Lung (tissue), 17 donors: ENCODE measurements at places on chromosomes 2 and 18. TPM values are rescaled to one million over a fixed set of nuclear protein-coding genes. Genes with fewer than 3 reads are reported as not detected.
A peak's percentile ranks its signal among the peaks of the same experiment; 100 is the strongest.

DNA sequence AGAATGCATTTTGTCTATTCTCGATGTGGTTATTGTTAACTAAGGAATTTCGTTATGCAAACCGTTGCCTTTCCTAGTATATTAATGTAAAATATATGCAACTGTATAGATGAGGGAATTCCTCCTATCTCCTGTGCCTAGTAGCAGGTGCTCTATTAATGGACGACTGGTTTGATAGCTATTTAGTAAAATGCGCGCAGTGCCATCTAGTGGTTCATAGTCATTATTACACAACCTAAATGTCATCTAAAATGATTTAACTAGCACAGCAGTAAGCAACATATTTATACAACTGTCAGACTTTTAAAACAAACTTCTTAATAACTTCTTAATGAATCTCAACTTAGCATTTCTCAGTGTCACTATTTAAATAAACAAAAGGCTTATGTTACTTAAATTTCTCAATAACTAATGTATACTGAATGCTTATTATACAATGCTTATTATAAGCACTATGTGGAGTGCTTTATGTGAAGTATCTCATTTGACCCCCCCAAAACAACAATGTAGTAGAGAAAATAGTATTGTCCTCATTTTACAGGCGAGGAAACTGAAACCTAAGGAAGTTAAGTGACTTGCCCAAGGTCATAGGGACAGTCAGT, 77.9 kb downstream of the DTNA start:
- no peaks in the 10 kb centered on the region for H3K36me3 ChIP-seq
- no peak overlapping the region for H3K4me3 ChIP-seq
- no peaks in the 10 kb centered on the region for H3K27me3 ChIP-seq
- H3K27ac ChIP-seq = no peak overlapping the region

GRCh38 chr18:13382366-13382953, 163.9 kb downstream of the LDLRAD4 start:
- H3K27me3 ChIP-seq = no peaks in the 10 kb centered on the region
- DNase-seq = peak; percentile 83
- H3K36me3 ChIP-seq = no peaks in the 10 kb centered on the region
- no peak overlapping the region for H3K4me3 ChIP-seq
- peaks cover 18% of the 10 kb centered on the region for H3K4me1 ChIP-seq

DNA sequence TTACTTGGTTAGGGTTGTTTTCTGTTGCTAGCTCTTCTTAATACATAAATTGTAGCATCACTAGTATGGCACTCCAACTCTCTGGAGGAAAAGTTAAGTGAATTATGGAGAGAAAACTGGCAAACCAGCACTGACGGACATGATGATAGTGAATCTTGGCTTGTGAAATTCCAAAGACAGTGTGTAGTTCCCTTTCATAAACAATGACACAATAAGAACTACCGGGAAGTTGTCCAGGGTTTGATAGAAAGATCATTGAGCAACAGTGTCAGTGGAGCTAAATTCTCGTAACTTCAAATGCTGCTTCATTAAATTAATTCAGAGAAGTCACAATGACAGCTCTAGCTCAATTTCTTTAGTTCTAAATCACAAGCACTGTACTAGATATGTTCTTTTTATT, 66.5 kb downstream of the RIT2 start:
- H3K4me3 ChIP-seq = no peak overlapping the region
- H3K27ac ChIP-seq = no peak overlapping the region
- H3K36me3 ChIP-seq = no peaks in the 10 kb centered on the region
- DNase-seq = peak; percentile 13
- no peaks in the 10 kb centered on the region for H3K4me1 ChIP-seq
- H3K27me3 ChIP-seq = no peaks in the 10 kb centered on the region

DNA sequence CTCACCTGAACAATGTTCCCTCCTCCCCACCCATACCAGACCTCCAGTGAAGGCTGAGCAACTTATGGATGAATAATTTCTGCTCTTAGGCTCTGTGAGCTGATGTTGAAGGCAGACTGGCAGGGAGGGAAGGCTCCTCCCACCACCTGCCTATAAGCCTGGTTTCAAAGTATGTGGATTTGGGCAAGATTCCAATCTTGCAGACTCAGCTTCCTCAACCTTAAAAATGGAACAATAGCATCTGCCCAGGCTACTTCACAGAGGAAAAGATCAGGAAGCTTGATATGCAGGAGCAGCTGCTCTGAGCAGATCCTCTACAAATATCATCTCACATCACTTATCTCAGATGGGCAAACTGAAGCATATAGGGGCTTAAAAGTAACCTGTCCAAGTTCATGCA, 112.2 kb downstream of the ZFP36L2 start:
- H3K27ac ChIP-seq = no peak overlapping the region
- peaks cover 2% of the 10 kb centered on the region for H3K4me1 ChIP-seq
- H3K36me3 ChIP-seq = no peaks in the 10 kb centered on the region
- no peak for DNase-seq
- no peaks in the 10 kb centered on the region for H3K27me3 ChIP-seq
- no peak overlapping the region for H3K4me3 ChIP-seq

DNA sequence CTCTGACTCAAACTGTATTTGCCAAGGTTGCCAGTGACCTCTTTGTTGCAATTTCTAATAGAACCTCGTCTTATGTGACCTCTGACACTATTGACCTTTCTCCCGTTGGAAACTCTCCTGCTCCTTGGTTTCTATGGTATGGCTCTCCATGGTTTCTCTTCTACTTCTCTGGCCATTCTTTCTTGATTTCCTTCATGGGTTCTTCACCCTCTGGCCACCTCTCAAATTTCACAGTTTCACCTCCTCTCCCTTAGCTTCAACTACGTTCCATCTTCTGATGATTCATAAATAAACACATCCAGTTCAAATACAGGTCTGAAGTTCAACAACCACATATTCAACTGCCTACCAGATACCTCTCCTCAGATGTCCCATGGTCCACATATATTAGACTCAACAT, 109.5 kb downstream of the CACNB4 start:
- H3K4me1 ChIP-seq = no peaks in the 10 kb centered on the region
- H3K27me3 ChIP-seq = no peaks in the 10 kb centered on the region
- H3K4me3 ChIP-seq = no peak overlapping the region
- H3K36me3 ChIP-seq = no peaks in the 10 kb centered on the region
- DNase-seq = no peak

- DNase-seq = no peak
- peaks cover 13% of the 10 kb centered on the region for H3K36me3 ChIP-seq
- peaks cover 40% of the 10 kb centered on the region for H3K4me1 ChIP-seq
- no peak overlapping the region for H3K4me3 ChIP-seq
- H3K27me3 ChIP-seq = no peaks in the 10 kb centered on the region
- peak overlapping the region; percentile 66 for H3K27ac ChIP-seq
Measured at GRCh38 chr2:25275575-25275965, 66.2 kb downstream of the DNMT3A start.

DNA sequence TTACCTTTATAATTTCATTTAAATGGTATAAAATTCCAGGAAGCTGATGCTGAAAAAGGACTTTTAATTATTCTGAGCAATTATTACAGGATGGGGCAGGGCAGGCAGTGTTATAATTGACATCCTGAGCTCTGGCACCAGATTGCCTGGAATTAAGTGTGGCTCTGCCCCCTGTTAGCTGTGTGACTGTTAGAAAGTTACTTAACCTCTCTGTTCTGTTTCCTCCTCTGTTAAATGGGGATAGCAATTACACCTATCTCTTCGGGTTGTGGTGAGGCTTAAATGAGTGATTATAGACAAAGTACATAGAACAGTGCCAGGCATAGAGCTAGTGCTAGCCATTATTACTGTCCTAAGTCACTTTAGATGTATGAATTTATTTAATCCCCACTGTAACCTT, 327.3 kb downstream of the SMAD2 start:
- H3K4me1 ChIP-seq = no peaks in the 10 kb centered on the region
- no peaks in the 10 kb centered on the region for H3K27me3 ChIP-seq
- H3K27ac ChIP-seq = no peak overlapping the region

GRCh38 chr2:3079466-3079865, 298.2 kb downstream of the EIPR1 start:
- no peak overlapping the region for H3K27ac ChIP-seq
- no peaks in the 10 kb centered on the region for H3K36me3 ChIP-seq
- no peaks in the 10 kb centered on the region for H3K4me1 ChIP-seq
- H3K27me3 ChIP-seq = no peaks in the 10 kb centered on the region
- no peak for DNase-seq
- no peak overlapping the region for H3K4me3 ChIP-seq

DNA sequence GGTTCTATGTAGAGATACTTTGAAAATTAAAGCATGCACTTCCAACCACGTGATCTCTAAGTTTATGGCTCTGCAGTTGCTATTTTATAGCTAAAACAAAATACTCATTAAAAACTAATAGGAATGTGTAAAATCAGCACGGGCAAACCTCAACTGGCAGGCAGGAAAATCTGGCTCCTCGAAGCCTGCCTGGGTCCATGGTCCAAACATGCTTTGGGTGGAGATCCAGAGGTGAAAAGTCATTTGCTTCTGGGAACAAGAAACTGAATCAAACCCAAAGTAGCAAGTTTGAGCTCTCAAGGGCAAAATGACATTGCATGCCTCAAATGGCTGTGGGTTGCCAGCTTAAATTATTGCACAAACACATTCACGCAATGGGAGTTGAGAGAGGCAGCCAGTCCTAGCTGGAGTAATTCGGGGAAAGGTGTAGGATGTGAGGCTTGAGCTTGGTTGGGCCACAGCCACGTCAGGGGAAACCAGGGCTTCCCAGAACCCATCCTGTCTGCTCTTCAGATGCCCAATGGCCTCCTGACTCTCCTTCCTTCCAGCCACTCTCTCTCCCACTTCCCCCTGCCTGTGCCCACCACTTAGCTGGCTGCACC, 75.2 kb upstream of the LCLAT1 start:
- no peak overlapping the region for H3K4me3 ChIP-seq
- no peak overlapping the region for H3K27ac ChIP-seq
- no peak for DNase-seq
- no peaks in the 10 kb centered on the region for H3K27me3 ChIP-seq

DNA sequence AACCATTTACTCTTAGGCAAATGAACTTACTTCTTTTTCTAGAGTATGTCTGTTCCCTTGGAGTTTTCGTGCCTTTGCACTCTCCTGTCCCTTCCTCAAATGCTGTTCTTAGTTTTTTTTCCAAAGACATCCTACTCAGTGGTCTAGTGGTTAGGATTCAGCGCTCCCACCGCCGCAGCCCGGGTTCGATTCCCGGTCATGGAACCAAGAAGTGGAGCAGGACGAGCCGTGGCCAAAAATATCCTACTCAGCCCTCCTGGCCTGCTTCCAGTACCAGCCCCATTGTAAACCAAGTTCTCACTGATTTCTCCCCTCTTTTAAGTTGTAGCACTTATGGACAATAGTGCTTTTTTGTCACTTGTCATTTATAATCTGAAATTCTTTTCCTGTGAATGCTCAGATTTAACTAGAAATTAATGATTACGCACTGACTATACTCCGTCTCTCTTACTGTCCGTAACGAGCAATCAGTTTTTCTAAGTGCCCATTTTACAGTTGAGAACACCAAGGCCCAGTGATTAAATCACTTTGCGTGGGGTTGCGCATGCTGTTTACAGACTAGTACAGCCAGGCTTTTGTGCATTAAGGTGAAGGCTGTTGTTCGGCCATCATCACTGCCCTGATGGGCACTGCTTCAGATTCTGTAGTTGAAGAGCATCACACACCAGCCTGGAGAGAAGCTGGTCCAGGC, 17.9 kb downstream of the GREB1 start:
- H3K27ac ChIP-seq = no peak overlapping the region
- H3K36me3 ChIP-seq = no peaks in the 10 kb centered on the region
- H3K27me3 ChIP-seq = no peaks in the 10 kb centered on the region
- DNase-seq = no peak
- no peak overlapping the region for H3K4me3 ChIP-seq
- H3K4me1 ChIP-seq = no peaks in the 10 kb centered on the region

- no peak overlapping the region for H3K27ac ChIP-seq
- no peak for DNase-seq
- no peaks in the 10 kb centered on the region for H3K27me3 ChIP-seq
- peaks cover 20% of the 10 kb centered on the region for H3K4me1 ChIP-seq
- H3K36me3 ChIP-seq = no peaks in the 10 kb centered on the region
- H3K4me3 ChIP-seq = no peak overlapping the region
Measured at GRCh38 chr2:202064881-202065230, 8.2 kb upstream of the KIAA2012 start.

DNA sequence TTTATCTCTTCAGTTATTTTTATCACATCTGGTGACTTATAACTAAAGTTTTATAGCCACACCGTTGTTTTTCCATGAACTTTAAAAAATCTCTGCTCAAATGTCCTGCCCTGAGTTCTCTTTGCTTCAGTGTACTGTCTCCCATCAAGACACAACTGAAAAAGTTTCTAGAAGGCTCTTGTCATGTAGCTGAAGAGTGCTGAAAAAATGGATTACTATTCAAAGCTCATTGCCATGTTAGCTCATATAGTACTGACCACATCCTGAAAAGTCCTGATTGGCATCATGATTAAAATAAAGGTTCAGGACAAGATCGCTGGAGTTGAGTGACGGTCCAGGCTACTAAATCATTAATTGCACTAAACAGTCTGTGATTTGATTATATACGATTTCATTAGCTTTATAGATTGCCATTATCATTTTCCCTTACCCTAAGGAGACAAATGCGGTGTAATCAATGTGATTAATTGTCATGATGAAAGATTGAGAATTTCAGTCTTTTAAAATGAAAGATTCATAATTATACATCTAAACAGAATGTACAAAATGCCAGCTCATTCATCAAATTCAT, 62.2 kb downstream of the MFSD6 start:
- peaks cover 20% of the 10 kb centered on the region for H3K4me1 ChIP-seq
- no peak overlapping the region for H3K4me3 ChIP-seq
- DNase-seq = no peak
- no peaks in the 10 kb centered on the region for H3K27me3 ChIP-seq

DNA sequence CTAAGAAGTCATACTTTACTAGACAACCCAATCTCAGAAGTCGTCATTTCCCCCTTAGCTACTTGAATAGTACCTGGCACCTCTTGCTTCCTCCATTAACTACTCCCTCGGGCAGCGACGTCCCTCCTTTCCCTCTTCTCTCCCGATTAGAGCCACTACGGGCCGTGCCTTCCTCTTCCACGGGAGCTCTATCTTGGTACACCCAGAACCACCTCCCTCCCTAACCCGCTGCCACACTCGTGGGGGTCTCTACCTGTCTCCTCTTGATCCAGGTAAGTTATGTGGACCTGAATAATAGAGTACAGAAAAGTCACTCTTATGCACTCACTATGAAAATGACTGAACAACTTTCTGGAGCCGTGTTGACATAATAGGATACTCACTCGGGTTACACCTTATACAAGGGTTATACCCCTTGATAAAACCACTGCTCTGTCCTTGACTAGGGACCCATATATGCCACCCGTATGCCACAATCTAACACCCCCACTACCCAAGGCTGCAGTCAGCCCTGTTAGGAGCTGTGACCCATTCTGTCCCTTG, 595 bp upstream of the HDHD2 start:
- peak overlapping the region; percentile 95 for H3K27ac ChIP-seq
- no peaks in the 10 kb centered on the region for H3K27me3 ChIP-seq
- peaks cover 4% of the 10 kb centered on the region for H3K4me1 ChIP-seq
- H3K4me3 ChIP-seq = peak overlapping the region; percentile 50

GRCh38 chr2:169676357-169676756, 17.8 kb downstream of the CFAP210 start:
- no peak overlapping the region for H3K4me3 ChIP-seq
- no peak for DNase-seq
- H3K36me3 ChIP-seq = no peaks in the 10 kb centered on the region
- no peaks in the 10 kb centered on the region for H3K4me1 ChIP-seq
- no peak overlapping the region for H3K27ac ChIP-seq
- H3K27me3 ChIP-seq = no peaks in the 10 kb centered on the region

The FAM237A gene
- not detected for total RNA-seq

The SP9 gene
- total RNA-seq = not detected

The APOB gene
- 1.7 TPM for total RNA-seq

The RBM44 gene
- total RNA-seq = 0.80 TPM

The C2orf80 gene
- 0.25 TPM for total RNA-seq

The DARS1 gene
- 77.9 TPM for total RNA-seq

The EFR3B gene
- total RNA-seq = 5.6 TPM

The CRYBA2 gene
- total RNA-seq = not detected

The KANSL1L gene
- 25.9 TPM for total RNA-seq

The MAB21L4 gene
- 2.9 TPM for total RNA-seq

The NYAP2 gene
- total RNA-seq = 1.5 TPM
